ENCODE measurements at places on chromosomes 5 and 9.

- no peak for DNase-seq
These were observed 363.7 kb downstream of the CSNK1G3 start for GRCh38 chr5:123875561-123876275.

DNA sequence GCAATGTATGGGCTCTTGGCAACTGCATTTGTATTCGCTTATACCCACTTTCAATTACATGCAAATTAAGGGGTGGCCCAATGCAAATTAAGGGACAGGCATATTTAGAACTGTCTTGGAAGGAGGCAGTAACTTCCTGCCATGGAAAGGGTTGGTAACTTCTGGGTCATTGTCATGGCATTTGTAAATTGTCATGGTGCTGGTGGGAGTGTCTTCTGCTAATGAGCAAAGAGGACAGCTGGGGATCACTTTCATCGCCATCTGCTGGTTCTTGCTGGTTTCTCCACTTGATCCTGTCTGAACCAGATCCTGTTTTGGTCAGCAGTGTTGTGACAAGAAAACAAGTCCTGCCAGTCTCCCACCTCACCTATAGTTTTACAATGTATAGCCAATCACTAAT lies 23.3 kb upstream of the UGT3A2 start:
- DNase-seq, result peak; percentile 63

DNA sequence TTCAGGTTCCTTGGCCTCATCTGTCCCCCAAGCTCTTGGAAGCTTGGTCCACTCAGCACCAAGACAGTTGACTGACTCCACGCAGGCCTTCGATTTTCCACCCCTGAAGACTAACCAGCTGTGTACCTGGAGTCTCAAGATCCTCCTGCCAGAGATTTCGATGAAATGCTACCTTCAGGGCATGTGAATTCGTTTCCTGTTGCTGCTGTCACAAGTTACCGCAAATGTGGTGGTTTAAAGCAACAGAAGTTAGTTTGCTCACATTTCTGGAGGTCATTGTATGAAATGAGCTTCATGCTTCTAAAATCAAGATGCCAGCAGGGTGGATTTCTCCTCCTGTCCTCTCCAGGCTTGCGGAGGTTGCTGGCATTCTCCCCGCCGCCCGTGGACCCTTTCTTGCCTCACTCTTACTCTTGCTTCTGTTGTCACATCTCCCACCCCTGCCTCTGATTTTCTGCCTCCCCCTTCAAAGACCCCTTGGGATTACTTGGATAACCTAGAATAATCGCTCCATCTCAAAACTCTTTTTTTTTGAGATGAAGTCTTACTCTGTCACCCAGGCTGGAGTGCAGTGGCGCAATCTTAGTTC lies 27.6 kb upstream of the RETREG1 start:
- no peak for DNase-seq

- DNase-seq, result no peak
These were observed 37.1 kb downstream of the AK8 start for GRCh38 chr9:132840980-132841379.

GRCh38 chr5:5188376-5189050 lies 48.4 kb downstream of the ADAMTS16 start:
- DNase-seq, result no peak

DNA sequence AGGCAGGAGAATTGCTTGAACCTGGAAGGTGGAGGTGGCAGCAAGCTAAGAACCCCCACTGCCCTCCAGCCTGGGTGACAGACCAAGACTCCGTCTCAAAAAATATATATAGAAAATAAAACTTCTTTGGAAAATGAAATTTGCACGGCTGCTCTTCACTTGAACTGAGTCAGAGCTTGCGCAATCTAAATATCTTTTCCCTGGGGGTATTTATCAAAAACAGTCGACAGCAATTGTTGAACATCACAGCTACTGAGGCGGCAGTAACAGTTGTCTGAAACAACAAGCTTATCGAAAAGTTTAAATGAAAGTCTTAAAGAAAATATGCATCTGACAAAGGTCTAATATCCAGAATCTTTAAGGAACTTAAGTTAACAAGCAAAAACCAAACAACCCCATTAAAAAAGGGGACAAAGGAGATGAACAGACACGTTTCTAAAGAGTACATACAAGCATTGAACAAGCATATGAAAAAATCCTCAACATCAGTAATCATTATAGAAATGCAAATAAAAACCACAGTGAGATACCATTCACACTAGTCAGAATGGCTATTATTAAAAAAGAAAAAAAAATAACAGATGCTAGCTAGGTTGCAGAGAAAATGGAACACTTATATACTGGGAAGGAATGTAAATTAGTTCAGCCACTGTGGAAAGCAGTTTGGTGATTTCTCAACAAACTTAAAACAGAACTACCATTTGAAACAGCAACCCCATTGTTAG lies 153.6 kb upstream of the CDH9 start:
- DNase-seq, result peak; percentile 6

Data from NB4 (cell line).